CD4-positive, alpha-beta T cell treated with Interleukin-4 for 4 hours (primary cell): ENCODE measurements at places on chromosomes 12 and 14.
A peak's percentile ranks its signal among the peaks of the same experiment; 100 is the strongest.

DNA sequence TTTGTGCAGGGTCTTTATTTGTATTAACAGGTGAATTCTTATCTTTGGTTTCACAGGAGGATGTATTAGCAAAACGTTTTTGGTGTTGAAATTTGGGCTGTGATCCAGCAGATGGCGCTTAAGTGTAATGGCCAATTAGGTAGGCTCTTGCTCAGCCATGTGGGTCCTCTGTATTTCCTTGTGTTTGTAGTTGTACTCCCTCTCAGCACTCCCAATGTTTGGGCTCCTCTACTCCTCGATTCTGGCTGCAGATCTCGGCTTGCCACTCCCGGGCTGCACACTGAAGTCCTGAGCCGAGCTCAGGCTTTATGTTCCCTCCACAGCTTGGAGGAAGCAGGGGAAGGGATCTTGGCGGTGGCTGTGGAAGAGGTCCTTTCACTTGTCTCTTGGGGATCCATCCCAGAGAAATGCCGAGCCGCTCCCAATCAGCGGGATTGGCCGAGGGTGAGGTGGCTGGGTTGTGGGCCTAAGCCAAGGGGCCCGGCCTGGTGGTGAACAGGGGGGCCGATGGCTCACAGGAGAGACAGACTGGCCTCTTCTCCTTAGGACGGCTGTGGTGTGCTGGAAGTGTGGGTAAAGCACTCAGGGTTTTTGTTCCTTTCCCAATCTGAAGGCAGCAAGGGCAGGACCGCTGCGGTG lies 133.7 kb downstream of the AEBP2 start:
- DNase-seq = peak; percentile 31

- no peak for DNase-seq
These were observed 34.6 kb upstream of the NFKBIA start for GRCh38 chr14:35438910-35439713.

DNA sequence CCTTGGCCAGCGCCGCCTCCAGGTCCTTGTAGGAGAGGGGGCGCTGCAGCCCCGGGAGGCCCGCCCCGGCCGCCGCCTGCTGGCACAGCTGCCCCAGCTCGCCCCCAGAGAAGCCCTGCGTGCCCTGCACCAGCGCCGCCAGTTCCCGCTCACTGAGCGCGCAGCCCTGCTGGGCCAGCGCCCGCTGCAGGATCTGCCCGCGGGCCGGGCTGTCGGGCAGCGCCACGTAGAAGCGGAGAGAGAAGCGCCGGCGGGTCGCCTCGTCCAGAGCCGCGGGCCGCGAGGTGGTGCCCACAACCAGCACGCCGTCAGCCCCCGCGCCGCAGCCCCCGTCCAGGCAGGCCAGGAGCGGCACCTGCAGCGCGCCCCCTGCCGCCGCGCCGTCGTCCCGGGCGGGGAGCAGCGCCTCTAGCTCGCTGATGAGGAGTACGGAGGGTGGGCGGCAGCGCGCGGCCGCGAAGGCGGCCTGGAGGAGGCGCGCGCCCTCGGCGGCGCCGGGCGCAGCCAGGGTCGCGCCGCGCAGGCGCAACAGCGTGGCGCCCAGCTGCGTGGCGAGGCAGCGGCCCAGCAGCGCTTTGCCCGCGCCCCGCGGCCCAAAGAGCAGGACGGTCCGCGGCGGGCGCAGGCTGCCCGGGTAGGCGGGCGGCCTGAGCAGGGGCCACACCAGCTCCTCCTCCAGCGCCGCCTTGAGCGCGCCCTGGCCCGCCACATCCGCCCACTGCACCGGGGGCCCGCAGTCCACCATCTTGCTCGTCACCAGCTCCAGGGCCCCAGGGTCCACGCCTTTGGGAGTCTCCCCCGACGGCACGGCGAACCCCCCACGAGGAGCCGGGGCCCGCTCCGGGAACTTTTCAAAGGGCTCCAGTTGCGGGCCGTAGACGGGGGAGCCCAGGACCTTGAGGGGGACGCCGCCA lies 27.7 kb downstream of the FIGNL2 start:
- DNase-seq = peak; percentile 80

DNA sequence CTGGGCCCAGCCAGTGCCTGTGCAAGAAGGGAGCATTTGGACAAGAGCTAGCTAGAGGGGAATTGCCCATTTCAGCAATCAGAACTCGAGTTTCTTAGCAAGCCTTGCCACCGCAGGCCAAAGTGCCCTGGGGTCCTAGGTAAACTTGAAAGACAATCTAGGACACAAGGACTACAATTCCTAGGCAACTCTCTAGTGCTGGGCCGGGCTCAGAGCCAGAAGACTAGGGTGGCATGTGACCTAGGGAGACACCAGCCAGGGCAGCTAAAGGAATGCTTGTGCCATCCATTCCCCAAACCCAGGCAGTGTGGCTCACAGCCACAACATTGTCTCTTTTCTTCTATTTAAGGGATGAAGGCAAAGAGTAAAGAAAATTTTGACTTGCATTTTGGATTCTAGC lies 205.0 kb downstream of the BMP4 start:
- no peak for DNase-seq

DNA sequence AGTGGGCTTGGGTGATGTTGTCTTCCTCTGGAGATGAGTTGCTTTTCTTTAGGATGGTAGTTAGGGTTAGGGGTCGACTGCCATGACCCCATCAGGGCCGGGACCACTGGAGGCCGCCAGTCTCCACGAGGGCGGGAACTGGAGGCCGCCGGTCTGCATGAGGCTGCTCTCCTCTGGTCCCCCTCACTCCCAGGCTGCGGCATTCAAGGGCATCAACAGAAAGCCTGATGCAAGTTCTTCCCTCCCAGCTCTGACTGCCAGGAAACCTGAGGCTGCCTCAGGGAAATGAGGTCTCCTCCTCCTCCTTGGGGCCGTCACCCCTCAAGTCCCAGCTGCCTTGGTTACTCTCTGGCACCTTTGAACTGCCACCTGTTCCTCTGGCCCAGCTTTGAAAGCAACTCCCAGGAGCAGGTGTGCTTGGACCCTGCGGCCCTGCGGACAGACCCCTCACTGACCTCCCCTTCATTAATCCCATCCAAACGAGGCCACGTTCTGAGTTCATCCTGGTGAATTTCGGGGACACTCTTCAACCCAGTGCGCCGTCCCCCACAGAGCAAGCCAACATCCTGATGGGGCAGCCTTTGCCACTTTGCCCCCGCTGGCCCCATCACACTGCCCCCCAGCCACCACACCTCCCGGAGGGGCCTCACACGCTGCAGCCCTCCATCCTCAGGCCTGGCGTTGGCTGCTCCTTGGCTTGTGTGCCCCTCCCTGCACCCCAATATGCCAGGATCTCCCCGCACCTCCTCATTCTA lies 37.2 kb upstream of the FBRSL1 start:
- DNase-seq = no peak

DNA sequence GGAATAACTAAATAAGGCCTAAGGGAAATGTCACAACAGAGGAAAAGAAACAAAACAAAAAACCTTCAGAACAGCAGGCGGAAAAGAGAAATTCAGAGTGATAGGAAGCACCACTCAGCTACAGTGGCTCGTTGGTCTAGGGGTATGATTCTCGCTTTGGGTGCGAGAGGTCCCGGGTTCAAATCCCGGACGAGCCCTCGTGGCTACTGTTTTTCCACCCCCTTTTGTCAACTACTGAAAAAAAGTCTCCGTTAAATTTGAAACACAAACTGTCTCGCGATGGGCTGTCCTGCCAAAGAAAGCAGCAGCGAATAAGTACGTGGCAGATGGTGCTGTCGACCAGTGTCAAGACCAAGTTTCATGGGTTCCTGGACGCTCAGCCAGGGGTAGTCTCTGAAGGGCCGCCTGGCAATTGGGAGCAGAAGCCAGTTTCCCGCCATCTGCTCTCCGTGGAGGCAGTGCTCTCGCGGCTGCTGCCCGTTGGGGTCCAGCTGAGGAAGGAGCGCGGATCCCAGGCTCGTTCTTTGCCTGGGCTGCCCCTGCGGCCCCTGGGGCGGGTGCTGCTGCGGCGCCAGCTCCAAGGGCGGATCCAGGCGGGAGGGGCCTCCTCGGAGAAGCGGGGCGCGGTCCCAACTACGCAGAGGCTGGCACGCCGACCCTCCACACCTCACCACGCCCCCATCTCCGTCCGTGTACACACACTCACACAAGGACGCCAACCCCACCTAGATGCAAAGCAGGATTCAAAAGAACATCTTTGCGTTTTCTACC lies at the start of gene RNASE4:
RNASE4 (plus strand) TSS at position 670 of the 771 bp plus-strand sequence. CDS start 14,812 bp downstream, outside the sequence.
- DNase-seq = peak; percentile 83

DNA sequence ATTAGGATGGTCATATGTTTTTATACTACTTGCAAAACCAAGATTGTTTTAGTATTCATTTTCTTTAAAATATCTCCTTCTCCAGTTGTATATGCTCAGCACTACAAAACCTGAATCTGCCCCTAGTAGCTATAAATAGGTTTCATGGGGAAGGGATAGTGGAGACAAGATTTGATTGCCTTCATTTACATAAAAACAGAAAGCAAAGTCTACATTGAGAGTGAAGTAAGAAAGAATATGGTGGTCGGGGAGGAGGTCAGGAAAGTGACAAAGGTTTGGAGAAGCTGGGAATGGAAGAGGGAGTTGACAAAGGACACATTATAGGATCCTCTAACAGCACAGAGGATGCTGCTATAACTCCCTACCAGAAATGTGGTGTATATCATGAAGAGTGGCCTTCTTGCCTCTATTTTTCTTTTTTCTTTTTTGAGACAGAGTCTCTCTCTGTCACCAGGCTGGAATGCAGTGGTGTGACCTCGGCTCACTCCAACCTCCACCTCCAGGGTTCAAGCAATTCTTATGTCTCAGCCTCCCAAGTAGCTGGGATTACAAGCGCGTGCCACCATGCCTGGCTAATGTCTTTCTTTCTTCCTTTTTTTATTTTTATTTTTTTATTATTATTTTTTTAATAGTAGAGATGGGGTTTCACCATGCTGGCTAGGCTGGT lies 6.6 kb upstream of the LRP6 start:
- no peak for DNase-seq

DNA sequence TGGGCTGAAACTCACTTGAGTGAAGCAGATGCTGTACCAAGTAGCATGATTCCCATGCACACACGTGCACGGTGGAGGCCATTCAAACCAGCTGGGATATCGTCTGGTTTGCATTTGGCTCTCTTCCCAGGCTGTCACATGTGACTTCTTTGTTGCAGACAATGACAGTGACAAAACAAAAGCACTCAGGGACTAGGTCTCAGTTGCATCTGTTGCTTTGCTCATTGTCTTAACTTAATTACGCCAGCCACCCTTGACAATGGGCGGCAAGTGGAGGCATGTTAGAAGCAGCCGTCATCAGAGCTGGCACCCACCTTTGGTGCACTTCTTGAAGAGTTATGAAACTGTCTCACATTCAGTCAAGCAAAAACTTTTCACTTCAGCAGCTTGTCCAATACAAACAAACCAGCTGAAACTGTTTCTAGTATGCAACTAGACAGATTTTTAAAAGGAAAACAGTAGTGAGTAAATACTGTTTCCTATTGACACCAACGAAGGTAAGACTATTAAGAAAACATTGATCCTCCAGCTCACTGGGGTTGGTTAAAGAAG lies 74.3 kb downstream of the IGF1 start:
- no peak for DNase-seq

GRCh38 chr12:132562489-132563021 lies 47.8 kb downstream of the LRCOL1 start:
- DNase-seq = no peak

GRCh38 chr12:68585966-68586365 lies 24.7 kb upstream of the RAP1B start:
- DNase-seq = no peak

DNA sequence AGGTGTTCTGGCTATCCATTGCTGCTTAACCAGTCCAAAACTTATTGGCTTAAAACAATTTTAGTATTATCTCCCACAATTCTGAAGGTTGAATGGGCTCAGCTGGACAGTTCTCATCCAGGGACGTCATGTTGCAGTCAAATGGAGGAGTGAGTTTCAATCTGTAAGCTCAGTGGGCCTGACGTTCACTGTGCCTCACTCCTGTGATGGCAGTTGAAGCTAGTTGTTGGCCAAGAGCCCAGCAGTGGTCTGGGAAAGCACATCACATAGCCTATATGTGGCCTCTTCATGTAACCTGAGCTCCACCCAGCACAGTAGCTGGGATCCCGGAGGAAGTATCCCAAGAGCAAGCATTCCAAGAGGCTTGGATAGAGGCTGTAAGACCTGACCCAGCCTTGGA lies 40.6 kb upstream of the CDKN3 start:
- DNase-seq = no peak

DNA sequence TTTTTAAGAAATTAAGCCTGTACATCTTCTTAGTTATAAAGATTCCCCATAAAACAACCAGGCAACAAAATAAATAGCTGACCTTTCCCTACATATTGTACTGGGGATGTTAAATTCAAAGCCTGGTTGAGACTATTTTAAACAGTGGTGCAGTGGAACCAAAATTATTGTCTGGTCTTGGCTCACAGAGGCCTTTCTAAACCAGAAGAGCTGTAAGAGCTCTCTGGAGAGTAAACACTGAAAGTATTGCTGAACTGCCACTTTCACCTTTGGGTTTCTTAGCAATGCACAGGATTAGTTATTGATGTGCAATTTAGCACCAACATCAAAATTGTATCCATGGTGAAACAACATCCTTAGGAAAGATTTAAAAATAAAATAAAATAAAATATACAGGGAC lies 20.6 kb downstream of the RACGAP1 start:
- no peak for DNase-seq

DNA sequence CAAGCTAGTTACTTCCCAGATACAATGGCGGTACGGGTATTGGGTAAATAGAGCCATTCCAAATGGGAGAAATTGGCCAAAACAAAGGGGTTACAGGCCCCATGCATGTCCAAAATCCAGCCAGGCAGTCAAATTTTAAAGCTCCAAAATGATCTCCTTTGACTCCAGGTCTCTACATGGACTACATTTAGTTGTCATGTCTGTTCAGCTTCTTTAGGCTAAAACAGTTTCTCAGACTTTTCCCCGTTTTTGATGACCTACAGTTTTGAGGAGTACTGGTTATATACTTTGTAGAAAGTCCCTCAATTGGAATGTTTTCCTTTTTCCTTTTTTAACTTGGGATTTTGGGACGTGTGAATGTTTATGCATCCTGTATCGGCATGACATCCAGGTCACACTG lies 4.7 kb downstream of the NT5DC3 start:
- DNase-seq = no peak

DNA sequence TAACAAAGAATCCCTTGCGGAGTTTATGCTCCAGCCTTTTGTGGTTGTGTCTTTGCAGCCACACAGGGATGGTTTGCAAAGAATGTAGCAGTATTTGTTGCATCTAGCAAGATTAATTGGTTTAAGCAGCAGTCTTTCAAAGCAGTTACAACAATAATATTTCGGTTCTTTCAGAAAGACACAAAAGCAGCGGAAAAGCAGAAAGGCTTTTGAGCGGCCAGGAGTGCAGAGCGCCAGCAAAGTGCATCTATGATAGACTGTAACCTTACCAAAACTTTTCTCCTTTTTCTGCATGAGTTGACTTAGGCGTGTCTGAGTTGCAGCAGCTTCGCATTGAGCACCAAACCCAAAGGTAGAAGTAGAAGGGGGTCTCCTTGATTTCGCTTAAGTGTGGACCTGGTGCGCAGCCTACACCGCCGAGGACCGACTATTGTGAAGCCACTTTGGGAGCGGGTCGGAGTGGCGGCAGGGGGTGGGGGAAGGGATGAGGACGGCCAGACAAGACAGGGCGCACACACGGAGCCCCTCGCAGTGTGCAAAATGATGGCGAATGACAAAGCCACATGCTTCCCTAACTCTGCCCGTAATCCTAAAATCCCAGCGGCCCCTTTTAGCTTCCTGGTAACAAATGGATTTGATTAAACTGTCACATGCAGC lies 1.2 kb downstream of the LMO3 start:
- no peak for DNase-seq

GRCh38 chr14:54549862-54550261 lies 17.1 kb upstream of the SAMD4A start:
- no peak for DNase-seq

GRCh38 chr14:54724676-54725325 lies 157.9 kb downstream of the SAMD4A start:
- DNase-seq = no peak

GRCh38 chr14:66378712-66379505 lies 107.3 kb upstream of the CCDC196 start:
- DNase-seq = no peak
